ENCODE measurements at places on chromosomes 3 and 15. TPM values are rescaled to one million over a fixed set of nuclear protein-coding genes. Genes with fewer than 3 reads are reported as not detected.

PSMD6 gene
- total RNA-seq = 147 TPM

SOX14 gene
- total RNA-seq = not detected

B4GALT4 gene
- 13.8 TPM for total RNA-seq

GNAT1 gene
- total RNA-seq = not detected

ADCY5 gene
- total RNA-seq = 13.4 TPM

MAGI1 gene
- total RNA-seq = 45.1 TPM

SH3GL3 gene
- 0.87 TPM for total RNA-seq

SLC26A6 gene
- 6.2 TPM for total RNA-seq

GCSAM gene
- not detected for total RNA-seq

CCR3 gene
- total RNA-seq = 0.22 TPM

C3orf20 gene
- 0.09 TPM for total RNA-seq

MSL2 gene
- total RNA-seq = 11.2 TPM

BCHE gene
- 0.19 TPM for total RNA-seq

IGF1R gene
- 37.1 TPM for total RNA-seq

GRCh38 chr3:93746-94145 lies 102.8 kb upstream of the CHL1 start:
- no peak overlapping the region for H3K4me3 ChIP-seq
- no peak for DNase-seq
- no peaks in the 10 kb centered on the region for H3K4me1 ChIP-seq
- no peak overlapping the region for H3K27ac ChIP-seq
- no peaks in the 10 kb centered on the region for H3K36me3 ChIP-seq

DNA sequence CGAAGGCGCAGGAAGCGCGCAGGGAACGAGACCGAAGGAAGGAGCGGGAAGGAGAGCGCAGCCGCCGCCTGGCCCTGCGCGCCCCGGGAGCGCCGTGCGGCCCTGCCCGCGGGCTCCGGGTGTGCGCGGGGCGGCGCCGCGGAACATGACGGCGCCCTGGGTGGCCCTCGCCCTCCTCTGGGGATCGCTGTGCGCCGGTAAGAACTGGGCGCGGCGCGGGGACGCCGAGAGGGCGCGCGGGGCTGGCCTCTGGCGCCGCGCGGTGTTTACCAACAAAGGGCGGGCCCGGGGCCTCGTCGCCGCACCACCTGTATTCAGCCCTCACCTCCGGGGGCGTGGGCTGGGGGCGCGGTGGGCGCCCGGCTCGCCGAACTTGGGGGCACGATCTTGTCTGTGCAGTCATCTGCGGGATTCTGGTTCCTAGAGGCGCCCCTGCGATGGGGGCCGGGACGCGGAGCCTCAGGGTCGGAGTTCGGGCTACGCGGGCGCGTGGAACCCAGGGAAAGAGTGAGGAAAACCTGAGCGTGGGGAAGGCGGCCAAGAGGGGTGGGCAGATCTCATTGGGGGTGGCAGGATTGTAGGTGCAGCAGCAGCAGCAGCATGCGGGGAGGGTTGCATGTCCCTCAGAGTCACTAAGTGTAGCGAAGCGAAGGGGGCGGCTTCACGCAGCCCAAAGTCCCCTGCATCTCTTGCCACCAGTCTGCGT lies 641 bp downstream of the ACVR2B start:
- peak overlapping the region; percentile 57 for H3K4me3 ChIP-seq
- H3K36me3 ChIP-seq = no peaks in the 10 kb centered on the region
- H3K27me3 ChIP-seq = no peaks in the 10 kb centered on the region
- H3K4me1 ChIP-seq = peaks cover 34% of the 10 kb centered on the region

DNA sequence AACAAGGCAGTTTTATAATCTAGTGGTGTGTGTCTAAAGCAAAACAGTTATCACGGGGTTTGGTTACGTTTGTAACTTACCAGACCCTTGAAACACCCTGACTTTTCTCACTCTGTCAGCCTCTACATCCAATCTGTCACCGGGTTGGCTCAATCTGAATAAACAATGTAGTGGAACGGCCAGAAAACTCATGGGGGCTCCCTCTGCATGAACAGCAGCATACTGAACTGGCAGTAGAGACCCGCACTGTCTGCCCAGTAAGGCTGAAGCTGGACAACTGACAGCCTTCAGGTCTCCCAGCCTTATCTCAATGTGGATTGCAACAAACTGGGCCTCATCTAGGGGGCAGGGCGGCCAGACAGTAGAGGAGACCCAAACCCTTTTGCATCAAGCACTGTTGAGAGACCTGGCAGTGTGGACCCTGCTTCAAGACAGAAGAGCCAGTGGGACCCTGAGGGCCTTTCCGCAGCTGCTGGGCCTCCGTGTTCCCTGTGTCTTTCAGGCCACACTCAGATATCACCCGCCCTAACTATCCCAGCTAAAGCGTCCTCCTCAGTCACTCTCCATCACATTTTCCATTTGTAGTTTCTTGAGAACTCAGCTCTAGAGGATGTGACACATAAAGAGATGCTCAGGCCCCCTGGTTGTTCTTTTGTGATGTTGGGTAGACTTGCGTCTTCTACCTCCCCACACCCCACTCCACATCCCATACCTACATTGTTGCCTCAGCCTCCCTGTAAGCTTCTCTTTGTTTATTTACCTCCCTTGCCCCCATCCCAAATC lies 181.2 kb upstream of the NR2E3 start:
- no peak overlapping the region for H3K27ac ChIP-seq
- H3K36me3 ChIP-seq = no peaks in the 10 kb centered on the region
- H3K27me3 ChIP-seq = no peaks in the 10 kb centered on the region
- H3K4me3 ChIP-seq = no peak overlapping the region
- no peaks in the 10 kb centered on the region for H3K4me1 ChIP-seq

GRCh38 chr3:23819599-23820360 lies 14.0 kb downstream of the UBE2E1 start:
- no peaks in the 10 kb centered on the region for H3K36me3 ChIP-seq
- no peak overlapping the region for H3K27ac ChIP-seq
- no peak overlapping the region for H3K4me3 ChIP-seq
- no peaks in the 10 kb centered on the region for H3K27me3 ChIP-seq
- no peak for DNase-seq

GRCh38 chr15:72564091-72564490 lies 90.0 kb downstream of the ARIH1 start:
- H3K27ac ChIP-seq = no peak overlapping the region
- H3K36me3 ChIP-seq = peaks cover 3% of the 10 kb centered on the region
- H3K4me3 ChIP-seq = no peak overlapping the region
- peaks cover 5% of the 10 kb centered on the region for H3K4me1 ChIP-seq
- H3K27me3 ChIP-seq = no peaks in the 10 kb centered on the region
- DNase-seq = no peak

- H3K36me3 ChIP-seq = no peaks in the 10 kb centered on the region
- no peaks in the 10 kb centered on the region for H3K27me3 ChIP-seq
- H3K27ac ChIP-seq = no peak overlapping the region
- DNase-seq = no peak
- no peaks in the 10 kb centered on the region for H3K4me1 ChIP-seq
- no peak overlapping the region for H3K4me3 ChIP-seq
Observed at GRCh38 chr15:63186065-63186464, 3.3 kb upstream of the RAB8B start.

DNA sequence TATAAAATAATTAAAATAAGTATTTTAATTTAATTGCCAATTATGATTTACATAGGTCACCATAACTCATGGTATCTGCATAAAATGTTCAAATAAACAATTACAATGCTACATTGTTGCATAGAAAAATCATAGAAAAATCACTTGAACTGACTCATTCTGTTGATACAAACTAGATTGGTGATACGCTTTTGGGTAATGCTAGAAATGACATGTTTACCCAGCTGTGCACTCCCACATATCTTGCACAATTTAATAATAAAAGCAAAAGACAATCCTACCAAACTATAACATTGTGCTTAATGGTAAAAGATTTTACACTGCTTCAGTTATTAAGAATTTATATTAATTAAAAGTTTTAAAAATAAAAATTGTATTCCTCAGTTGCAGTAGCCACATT lies 45.8 kb upstream of the FBXL22 start:
- DNase-seq = peak; percentile 42
- H3K4me3 ChIP-seq = no peak overlapping the region
- H3K27me3 ChIP-seq = no peaks in the 10 kb centered on the region
- peaks cover 24% of the 10 kb centered on the region for H3K4me1 ChIP-seq

GRCh38 chr3:22269831-22270230 lies 518.8 kb upstream of the ZNF385D start:
- H3K27ac ChIP-seq = no peak overlapping the region
- DNase-seq = no peak
- no peaks in the 10 kb centered on the region for H3K36me3 ChIP-seq

DNA sequence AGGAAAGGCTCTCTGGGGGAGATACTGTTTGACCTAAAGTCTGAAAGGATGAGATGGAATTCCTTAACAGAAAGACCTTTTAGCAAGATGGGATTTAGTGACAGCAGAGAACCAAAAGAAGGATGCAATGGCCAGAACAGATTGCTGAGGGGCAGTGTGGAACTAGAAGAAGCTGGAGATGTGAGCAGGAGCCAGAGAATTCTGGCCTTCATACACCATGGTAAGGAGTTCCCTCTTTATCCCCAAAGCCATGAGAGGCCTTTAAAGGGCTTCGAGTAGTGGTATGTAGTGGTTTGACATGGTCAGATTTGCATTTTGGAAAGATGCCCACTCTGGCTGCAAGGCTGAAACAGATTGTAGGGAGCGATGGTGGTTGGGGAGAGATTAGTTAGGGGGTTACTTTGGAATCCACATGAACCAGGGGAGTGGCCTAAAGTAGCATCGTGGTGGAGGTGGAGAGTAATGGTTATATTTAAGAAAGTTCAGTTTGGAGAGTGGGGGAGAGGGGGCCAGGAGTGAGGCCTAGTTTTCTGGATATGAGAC lies 34.0 kb upstream of the NPHP3 start:
- no peaks in the 10 kb centered on the region for H3K27me3 ChIP-seq
- DNase-seq = no peak
- no peaks in the 10 kb centered on the region for H3K4me1 ChIP-seq
- H3K27ac ChIP-seq = no peak overlapping the region
- H3K4me3 ChIP-seq = no peak overlapping the region

DNA sequence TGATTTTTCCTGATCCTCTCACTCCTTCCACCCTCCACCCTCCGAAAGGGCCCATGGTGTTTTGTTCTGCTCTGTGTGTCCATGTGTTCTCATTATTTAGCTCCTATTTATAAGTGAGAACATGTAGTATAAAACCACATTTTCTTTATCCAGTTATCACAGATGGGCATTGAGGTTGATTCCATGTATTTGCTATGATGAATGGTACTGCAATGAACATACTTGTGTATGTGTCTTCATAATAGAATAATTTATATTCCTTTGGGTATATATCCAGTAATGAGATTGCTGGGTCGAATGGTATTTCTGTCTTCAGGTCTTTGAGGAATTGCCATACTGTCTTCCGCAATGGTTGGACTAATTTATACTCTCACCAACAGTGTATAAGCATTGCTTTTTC lies 126.0 kb downstream of the IMPG2 start:
- no peak for DNase-seq
- H3K4me3 ChIP-seq = no peak overlapping the region
- no peaks in the 10 kb centered on the region for H3K27me3 ChIP-seq
- no peaks in the 10 kb centered on the region for H3K36me3 ChIP-seq
- H3K27ac ChIP-seq = no peak overlapping the region

DNA sequence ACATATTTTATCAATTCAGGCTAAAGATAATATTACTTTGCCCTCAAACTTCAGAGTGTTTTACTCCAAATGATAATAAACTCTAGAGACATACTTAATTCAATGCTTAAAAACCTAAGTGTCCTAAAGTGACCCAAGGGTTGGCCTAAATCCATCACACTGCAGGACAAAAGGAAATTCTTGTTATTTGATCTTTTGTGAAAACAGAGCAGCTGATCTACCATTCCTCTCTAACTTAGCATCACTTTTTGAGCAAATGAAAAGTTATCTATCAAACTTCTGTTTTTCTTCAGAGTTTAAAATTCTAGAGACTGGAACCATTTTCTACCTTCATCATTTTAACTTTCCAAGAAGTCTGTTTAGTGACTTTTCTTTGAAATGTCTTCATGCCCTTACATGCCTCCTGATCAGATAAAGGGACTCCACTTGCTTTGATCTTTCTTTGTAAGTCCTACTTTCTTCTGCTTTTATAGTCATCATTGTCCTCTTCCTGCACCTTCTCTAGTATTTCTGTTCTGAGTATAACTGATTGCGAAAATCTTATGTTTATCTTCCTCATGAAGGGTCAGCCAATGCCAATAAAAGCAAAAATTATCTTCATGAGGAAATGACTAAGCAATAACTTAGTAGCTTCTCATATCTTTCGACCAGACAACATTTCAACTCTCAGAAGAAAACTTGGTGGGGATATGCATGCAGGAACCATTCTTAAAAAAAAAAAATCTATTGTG lies 378.7 kb upstream of the TGFBR2 start:
- H3K4me3 ChIP-seq = no peak overlapping the region
- no peak for DNase-seq
- H3K27me3 ChIP-seq = no peaks in the 10 kb centered on the region
- peaks cover 12% of the 10 kb centered on the region for H3K4me1 ChIP-seq
- no peaks in the 10 kb centered on the region for H3K36me3 ChIP-seq
- no peak overlapping the region for H3K27ac ChIP-seq

GRCh38 chr3:196274585-196274984 lies 12.9 kb downstream of the PCYT1A start:
- no peak for DNase-seq
- H3K36me3 ChIP-seq = peaks cover 6% of the 10 kb centered on the region
- H3K4me3 ChIP-seq = no peak overlapping the region

GRCh38 chr15:36943508-36944361 lies 156.6 kb downstream of the MEIS2 start:
- no peak overlapping the region for H3K4me3 ChIP-seq
- H3K36me3 ChIP-seq = no peaks in the 10 kb centered on the region
- H3K27me3 ChIP-seq = no peaks in the 10 kb centered on the region

DNA sequence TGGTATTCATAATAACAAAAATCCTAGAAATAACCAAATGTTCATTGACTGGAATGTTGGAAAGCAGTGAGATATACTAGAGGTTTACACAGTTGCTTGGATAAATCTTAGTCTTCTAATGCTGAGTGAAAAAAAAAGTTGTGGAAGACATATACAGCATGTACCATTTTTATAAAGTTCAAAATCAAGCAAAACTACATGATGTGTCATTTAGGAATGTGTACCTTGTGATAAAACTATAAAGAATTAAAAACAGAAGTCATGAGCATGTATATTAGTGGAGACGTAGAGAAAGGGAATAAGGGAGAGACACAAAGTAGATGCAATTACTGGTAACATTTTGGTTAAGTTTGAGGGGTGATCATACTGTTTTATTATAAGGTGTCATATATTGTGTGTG lies 45.2 kb downstream of the FBXL2 start:
- H3K27ac ChIP-seq = no peak overlapping the region
- DNase-seq = no peak
- H3K4me1 ChIP-seq = no peaks in the 10 kb centered on the region
- H3K36me3 ChIP-seq = no peaks in the 10 kb centered on the region
- no peaks in the 10 kb centered on the region for H3K27me3 ChIP-seq
- H3K4me3 ChIP-seq = no peak overlapping the region

DNA sequence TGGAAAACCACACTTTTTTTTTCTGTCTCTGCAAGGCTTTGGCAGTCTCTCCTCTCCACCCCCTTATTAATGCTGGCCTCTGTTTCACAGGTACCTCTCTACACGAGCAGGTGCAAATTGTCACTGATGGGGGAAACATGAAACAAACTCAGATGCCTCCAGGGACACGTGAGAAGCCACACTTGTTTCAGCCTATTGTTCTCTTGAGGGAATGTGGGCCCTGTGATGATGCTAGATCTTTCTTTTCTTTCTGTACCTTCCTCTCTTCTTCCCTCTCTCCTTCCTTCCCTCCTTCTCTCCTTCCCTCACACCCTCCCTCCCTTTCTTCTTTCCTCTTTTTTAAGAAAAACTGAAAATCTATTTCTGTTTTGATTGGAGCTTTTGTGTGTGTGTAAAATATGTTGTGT lies 5.7 kb upstream of the BLM start:
- H3K4me1 ChIP-seq = peaks cover 3% of the 10 kb centered on the region
- H3K27ac ChIP-seq = no peak overlapping the region
- H3K36me3 ChIP-seq = no peaks in the 10 kb centered on the region
- no peaks in the 10 kb centered on the region for H3K27me3 ChIP-seq
